ENCODE measurements at places on chromosomes 16 and 17.

DNA sequence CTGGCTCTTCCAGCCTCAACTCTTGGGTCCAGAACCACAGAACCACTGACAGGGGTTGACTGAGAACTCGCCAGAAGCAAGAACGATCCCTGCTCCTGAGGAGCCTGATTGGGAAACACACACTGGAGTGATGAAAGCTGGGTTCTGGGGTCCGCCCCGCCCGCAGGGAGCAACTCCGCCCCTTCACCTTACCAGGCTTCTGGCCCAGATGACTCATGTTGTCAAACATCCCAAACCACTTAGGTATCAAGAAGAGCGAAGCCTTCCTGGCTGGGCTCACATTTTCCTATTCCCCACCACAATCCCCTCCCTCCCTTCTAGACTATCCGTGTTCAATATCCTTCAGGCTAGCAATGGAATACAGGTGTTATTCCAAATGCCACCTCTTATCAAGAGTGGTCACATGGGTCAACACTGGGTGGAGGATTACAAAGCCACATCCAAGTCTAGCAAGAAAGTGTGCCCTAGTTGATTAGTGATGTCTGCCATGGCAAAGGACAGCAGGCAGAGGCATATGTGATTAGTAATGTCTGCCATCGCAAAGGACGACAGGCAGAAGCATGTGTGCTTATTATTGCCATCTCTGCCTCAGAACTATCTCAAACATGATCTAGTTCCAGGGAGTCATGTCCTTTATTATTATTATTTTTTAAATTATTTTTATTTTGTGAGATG is 70.5 kb downstream of the TIMM22 start:
- peak; percentile 46 for DNase-seq

DNA sequence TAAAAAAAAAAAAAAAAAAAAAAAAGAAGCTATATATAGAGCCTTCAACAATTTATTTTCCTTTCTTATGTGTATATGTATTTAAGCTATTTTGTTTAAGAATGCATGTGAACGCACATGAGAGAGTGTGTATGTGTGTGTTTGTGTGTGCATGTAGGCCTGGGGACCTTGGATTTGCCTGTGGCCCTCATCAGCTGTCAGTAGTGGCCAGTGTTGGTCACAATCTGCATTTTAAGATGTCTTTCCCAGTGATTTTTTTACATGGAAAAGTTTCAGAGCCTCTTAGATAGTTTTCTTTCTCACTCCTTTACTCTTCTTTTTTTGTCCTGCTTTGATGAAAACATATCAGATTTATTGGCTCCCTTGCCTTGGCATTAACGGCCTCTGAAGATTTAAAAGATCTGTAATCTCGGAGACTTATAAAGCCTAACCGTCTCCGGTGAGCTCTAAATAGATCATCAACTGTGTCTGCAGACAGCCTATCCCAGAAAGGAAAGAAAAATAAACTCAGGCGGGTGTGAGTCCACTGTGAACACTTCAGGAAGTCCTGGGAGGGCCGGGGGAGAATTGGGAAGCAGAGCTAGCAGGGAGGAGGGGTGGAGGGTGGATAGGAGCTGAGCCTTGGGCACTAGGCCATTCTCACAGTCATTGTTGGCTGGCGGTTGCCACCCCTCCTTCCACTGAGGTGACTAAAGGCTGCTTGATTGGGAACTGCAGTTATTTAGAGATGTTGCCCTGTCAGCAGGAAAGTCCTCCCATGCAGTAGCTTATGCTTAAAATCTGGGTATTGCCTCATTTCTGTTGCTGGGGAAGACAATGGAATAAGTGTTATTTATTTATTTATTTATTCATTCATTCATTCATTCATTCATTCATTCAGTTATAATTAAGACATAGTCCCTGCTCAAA is 86.8 kb downstream of the WWP2 start:
- DNase-seq = peak; percentile 94

GRCh38 chr16:22989598-22989997 is 159.7 kb downstream of the USP31 start:
- no peak for DNase-seq

DNA sequence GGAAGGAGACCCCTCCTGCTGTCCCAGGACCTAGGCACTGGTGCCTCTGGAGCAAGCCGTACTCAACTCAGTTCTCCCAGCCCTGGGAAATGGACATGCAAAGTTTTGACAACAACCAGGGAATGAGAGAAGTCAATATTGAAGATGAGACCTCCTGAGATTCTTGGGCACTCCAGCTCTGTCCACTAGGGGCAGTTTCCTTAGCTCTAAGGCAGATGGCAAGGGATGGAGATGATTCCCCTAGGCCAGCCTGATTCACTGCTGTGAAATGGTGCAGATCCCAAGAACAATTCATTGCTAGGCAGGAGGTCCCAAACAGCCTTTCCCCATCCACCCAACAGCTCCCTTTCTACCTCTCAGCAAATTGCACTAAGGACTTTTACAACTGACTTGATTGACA is 20.5 kb upstream of the SDR42E2 start:
- DNase-seq = peak; percentile 8

DNA sequence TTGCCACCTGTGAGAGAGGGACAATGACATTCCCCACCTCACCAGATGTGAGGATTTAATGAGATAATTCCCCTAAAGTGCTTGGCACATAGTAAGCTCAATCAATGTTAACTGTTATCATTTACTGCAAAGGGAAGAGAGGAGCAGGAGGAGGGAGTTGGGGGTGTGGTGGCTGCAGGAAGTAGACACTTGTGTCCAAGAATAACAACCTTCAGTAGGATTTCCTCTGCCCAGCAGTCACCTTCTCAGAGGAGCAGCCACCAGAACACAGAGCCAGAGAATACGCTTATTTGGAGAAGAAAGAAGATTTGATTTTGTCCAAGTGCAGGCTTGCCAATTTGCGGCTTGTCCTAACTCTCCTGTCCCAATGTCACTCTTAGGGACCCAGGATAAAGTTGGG is 10.2 kb downstream of the CBX4 start:
- DNase-seq = no peak

DNA sequence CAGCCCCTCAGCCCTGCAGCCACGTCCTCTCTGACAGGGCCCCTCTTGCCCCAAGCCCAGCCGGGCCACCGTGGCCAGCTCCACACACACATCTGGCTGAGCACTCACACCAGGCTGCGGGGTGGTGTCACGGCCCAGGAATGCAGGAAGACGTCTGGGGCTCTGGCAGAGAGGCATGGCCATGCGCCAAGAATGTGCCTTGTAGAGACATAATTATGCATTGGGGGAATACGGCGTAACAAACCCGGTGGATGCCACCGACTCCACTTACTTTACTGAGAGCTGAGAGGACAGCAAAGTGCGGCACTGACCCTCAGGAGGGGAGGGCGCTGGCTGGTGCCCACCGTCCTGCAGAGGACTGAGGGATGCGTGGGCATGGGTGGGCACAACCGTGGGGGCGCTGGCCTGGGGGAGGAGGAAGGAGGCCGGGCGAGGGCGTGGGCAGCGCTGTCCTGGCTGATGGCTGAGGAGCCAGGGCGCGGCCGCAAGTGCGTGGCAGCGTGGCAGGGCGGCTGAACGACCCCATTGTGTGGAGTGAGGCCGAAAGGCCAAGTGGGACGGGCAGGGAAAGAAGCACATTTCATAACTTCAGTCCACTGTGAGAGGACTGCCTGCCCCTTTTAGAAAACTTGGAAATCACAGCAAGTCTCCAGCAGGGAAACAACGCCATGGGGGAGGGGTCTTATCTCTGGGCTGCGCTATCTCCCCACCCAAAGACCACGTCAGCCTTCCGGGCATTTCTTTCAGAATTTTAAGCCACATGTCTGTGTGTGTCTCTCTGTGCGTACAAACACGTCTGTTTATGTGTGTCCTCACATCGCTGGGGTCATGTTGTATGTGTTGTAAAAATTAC is 30.6 kb downstream of the METRNL start:
- DNase-seq = peak; percentile 98

- no peak for DNase-seq
Observed at GRCh38 chr16:61182391-61182790, 853.8 kb downstream of the CDH8 start.

- DNase-seq = no peak
Observed at GRCh38 chr17:78133179-78133951, 2.8 kb downstream of the TMC8 start.

- DNase-seq = no peak
Observed at GRCh38 chr17:9241371-9241712, 220.0 kb downstream of the NTN1 start.

DNA sequence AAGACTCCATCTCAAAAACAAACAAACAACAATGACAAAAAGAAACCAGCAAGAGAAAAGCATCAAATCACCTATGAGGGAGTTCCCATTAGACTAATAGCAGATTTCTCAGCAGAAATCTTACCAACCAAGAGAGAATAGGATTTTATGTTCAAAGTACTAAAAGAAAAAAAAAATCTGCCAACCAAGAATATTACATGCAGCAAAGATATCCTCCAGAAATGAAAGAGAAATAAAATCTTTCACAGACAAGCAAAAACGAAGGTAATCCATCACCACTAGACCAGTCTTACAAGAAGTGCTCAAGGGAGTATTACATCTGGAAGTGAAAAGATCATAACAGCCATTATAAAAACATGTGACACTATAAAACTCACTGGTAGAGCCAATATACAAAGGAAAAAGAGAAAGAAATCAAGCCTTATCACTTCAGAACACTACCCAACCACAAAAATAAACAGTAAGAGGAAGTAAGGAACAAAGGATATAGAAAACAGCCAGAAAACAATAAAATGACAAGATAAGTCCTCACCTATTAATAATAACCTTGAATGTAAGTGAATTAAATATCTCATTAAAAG is 66.3 kb downstream of the STX8 start:
- DNase-seq = no peak

GRCh38 chr17:14318109-14318917 is 17.4 kb downstream of the HS3ST3B1 start:
- no peak for DNase-seq

GRCh38 chr16:58494981-58495520 is 4.9 kb upstream of the NDRG4 start:
- peak; percentile 98 for DNase-seq

DNA sequence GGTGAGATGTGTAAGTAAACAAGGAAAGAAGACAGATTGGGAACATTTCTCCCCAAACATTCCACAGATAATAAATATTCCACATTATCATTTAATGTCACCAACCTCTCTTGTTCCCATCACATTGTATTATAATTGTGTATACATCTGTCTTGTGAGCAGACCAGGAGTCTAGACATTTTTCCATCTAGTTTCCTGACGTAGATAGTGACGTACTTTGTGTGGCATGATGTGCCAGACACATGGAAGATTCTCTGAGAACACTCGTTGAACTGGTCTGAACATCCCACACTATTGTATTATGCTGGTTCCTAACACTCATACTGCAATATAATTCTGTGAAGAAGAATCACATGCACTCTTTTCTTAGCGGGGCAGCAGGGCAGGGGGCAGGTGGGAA is 34.0 kb downstream of the WSB1 start:
- DNase-seq = no peak

DNA sequence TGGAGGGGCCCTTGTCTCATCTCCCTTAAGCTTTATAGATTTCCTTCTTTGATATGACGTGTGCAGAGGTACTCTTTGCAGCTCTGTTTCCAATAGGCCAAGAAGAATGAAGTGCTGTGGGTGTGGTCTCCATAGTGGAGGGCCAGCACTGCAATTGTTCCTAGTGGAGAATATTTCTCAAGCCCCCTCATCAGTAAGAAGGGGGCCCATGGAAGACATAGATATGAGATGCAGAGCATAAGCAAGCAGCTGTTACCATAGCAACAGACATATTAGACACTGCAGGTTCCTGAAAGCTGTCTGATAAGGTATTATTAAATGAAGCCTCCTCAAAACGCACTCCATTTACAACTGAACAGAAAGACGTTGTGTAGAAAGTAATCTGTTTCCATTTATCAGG is 240.7 kb downstream of the ZFHX3 start:
- DNase-seq = no peak

GRCh38 chr17:65434878-65435277 is 126.6 kb downstream of the AXIN2 start:
- peak; percentile 23 for DNase-seq

DNA sequence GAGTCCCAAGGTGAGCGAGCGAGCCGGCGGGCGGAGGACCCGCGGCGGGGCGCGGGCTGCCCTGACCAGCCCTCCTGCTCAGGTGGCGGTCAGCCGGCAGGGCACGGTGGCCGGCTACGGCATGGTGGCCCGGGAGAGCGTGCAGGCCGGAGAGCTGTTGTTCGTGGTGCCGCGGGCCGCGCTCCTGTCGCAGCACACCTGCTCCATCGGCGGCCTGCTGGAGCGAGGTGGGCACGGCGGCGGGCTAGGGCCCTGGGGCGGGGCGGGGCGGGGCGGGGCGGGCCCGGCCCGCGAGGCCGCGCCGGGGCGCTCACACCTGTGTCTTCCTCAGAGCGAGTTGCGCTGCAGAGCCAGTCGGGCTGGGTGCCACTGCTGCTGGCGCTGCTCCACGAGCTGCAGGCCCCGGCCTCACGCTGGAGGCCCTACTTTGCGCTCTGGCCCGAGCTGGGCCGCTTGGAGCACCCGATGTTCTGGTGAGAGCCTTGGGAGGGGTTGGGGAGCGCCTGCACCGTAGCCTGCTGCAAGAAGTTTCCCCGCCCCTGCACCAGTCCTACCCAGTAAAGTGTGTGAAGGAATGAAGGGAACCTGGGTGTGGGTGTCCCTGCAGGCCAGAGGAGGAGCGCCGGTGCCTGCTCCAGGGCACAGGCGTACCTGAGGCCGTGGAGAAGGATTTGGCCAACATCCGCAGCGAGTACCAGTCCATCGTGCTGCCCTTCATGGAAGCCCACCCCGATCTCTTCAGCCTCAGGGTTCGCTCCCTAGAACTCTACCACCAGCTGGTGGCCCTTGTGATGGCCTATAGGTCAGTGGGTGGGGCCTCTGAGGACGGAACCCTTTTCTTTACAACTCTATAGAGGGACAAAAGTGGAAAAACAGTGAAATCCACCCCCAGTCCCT is 802 bp downstream of the SETD6 start:
- no peak for DNase-seq

- DNase-seq = no peak
Observed at GRCh38 chr17:69712801-69713311, 298.4 kb downstream of the MAP2K6 start.

GRCh38 chr17:72761431-72761830 is 331.1 kb downstream of the SLC39A11 start:
- no peak for DNase-seq

DNA sequence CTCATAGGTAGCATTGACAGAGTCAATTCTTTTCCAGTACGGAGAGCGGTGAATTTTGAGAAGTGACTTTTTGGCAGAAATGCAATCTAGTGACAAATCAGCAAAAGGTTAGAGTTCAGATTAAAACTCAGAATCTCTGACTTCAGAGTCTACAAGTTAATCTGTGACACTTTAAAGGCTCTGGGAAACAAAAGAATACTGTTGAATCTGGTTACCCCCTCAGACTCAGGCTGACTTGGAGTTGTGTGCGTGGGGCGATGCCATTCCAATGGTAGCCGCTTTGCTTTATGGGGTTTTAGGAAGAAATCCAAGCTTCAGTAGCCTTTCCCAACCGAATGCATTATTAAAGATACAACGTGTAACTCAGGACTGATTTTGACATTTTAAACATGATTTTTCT is 118.2 kb downstream of the CDH13 start:
- DNase-seq = no peak

Data from cardiac fibroblast (primary cell).